ENCODE measurements at places on chromosomes 11 and 22.

DNA sequence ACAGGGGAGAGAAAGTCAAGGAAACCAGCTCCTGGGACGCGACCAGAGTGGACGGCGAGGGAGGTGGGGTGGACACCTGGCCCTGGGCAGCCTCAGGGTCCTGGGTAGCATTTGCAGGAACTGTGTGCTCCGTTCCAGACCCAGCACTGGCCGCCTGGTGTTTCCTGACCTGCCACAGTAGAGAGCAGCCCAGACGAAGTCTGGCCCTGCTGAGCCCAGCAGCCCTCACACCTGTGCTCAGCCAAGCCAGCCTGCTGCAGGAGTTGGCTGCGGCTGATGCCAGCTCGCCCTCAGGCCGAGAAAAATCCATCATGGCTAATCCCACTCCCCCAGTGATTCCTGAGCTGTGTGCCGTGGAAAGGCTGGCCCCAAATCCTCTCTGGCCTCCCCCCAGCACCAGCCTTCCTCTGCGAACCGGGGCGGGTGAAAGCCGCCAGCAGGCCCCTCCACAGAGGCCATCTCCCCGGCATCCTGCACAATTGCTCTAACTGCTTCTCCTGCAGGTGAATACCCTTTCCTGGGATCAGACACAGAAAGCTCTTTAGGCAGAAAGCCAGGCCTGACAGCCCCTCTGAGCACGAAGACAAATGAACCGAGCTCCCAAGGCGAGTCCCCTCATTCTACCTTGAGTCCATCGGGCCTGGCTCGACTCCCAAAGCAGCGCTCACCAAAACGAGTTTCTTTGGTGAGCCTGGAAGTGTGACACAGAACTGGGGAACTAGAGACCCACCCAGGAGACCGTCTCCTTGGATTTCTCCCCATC, 88.6 kb downstream of the RTL6 start:
- DNase-seq = no peak

DNA sequence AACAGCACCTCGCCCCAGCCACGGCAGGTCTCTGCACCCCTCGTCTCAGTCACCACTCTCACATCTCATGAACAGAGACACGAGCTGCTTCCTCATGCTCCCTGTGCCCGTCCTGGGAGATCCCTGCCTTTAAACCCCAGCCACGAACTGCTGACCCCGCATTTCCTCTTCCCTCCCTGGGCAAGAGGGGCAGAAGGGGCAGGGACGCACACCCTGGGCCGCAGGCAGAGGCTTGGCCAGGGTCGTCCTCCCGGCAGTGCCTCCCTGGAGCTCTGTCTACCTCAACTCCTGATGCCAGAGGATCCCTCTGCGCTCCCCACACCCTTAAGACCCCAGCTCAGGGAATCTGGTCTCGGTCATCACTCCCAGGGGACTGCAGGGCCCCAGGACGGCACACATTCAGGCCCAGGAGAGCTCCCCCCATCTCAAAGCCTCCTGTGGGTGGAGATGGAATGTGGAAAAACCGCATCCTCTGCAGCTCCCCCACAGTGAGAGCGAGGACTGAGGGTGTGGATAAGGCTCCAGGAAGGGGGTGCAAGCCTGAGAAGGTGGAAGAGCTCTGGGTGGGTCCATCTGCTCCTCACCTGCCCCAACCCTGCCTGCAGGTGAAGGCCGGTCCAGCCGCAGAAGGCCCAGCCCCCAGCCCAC, 1.2 kb downstream of the BID start:
- no peak for DNase-seq

GRCh38 chr11:18013790-18014507, 1.1 kb upstream of the SERGEF start:
- DNase-seq = peak; percentile 32

GRCh38 chr11:26761361-26761809, 39.5 kb upstream of the SLC5A12 start:
- DNase-seq = peak; percentile 49

GRCh38 chr11:95192717-95193116, 38.3 kb downstream of the SESN3 start:
- no peak for DNase-seq

- no peak for DNase-seq
Observed at GRCh38 chr11:126426820-126427749, 71.6 kb downstream of the ST3GAL4 start.

DNA sequence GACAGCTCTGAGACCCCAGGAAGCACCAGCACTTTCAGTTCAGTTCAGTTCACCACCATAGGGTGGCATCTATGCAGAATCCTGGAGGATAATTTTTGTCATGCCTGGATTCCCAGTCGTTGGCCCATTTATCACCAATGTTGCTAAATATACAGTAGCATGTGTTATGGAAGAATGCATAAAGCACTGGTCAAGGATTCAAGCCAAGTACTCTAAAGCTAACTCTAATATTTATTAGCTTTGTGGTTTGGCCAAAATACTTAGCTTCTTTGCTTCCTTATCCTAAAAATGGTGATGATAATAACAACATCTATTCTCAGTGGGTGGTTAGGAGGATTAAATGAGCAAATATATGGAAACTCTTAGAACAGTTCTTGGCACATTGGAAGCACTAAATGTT, 294.7 kb upstream of the ZC3H12C start:
- no peak for DNase-seq

DNA sequence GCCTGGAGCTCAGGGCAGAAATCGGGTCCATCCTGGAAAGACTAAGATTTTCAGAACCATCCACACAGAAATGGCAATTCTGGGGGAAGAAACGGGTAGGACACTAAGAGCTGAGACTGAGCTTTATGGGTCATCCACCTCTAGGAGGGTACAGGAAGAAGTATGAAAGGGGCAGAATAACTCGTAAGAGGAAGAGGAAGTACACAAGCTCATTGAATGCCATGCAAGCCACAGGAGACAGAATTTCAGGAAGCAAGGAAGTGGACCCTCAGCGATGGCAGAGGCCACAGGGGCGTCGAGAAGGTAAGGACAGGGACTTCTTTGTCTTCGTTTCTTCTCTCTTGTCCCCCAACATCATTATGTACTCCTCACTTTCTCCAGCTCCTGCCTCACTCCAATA, 169.6 kb downstream of the MAML2 start:
- DNase-seq = no peak

DNA sequence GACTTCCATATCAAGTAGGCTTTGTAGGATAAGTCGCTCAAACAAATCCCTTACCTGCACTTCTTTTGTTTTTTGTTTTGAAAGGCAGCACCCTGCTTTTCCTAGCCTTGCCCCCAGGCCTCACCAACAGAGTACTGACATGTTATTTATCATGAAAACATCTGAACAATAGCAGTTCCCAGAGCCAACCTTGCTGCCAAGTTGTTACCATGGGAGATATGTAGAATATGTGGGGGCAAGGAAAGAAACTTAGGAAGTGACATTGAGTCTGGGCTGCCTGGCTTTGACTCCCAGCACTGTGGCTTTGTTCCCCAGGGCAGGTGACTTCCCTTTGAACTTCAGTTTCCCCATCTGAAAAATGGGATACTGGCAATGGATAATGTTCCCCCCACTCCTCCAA, 53.4 kb upstream of the CRYBB3 start:
- DNase-seq = no peak

GRCh38 chr11:78560826-78561484, 13.7 kb downstream of the NARS2 start:
- DNase-seq = no peak

GRCh38 chr22:26592421-26592891, 2.5 kb upstream of the TPST2 start:
- no peak for DNase-seq

DNA sequence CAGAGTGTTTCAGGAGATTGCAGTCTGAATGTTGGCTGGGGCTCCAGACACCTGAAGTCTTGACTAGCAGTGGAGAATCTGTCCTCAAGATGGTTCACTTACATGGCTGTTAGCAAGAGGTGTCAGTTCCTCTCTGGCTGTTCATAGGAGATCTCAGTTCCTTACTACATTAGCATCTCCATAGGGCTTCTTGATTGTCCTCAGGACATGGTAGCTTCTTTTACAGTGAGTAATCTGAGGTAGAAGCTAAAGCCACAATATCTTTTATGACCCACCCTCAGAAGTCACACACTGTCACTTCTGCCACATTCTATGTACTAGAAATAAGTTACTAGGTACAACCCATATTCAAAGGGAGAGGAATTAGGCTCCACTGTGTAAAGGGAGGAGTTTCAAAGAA, 10.5 kb upstream of the PATL1 start:
- DNase-seq = no peak
